ENCODE measurements at places on chromosomes 2 and 18.

DNA sequence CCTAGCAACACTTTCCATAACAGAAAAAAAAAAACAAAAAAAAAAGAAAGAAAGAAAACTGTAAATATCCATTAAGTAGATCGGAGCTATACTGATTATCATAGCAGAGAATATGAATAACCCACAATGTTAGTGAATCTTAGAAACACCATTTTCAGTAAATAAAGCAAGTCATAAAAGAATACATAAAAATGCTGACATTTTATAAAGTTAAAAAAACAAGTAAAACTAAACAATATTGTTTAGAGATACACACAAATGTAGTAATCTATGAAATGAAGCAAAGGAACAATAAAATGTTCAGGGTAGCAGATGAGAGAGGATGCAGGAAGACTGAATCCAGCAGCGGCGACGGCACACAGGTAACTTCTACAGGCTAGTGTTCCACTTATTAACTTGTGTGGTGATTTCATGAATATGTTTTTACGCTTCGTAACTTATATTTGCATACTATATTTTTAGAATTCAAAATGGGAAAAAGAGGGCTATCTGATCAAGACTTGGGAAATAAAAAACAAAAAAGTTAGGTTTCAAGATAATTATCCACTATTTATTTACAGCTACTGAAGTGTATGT, 4.8 kb downstream of the ROCK2 start:
- no peak for DNase-seq

DNA sequence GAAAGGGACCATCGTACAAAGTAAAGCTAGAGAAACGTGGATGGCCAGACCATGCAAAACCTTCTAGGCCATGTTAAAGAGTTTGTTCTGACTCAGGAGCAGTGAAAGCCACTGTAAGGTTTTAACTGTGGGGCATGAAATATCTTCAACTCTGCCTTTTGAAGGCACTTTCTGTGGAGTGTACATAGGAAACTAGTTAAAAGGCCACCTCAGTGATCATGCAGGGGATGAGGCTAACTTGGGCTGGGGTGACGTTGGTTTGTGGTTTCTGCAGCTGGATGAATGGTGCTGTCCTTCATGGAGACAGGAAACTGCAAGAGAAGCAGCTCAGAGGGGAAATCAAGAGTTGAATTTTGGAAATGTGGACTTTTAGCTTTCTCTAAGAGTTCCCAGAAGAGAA, 190.7 kb downstream of the CDCA7 start:
- no peak for DNase-seq

GRCh38 chr2:40281021-40281940, 170.6 kb downstream of the SLC8A1 start:
- no peak for DNase-seq

- DNase-seq: no peak
Measured at GRCh38 chr2:219026946-219027345, 14.4 kb downstream of the CFAP65 start.
